ENCODE measurements at places on chromosomes 1 and 21.
A peak's percentile ranks its signal among the peaks of the same experiment; 100 is the strongest.

DNA sequence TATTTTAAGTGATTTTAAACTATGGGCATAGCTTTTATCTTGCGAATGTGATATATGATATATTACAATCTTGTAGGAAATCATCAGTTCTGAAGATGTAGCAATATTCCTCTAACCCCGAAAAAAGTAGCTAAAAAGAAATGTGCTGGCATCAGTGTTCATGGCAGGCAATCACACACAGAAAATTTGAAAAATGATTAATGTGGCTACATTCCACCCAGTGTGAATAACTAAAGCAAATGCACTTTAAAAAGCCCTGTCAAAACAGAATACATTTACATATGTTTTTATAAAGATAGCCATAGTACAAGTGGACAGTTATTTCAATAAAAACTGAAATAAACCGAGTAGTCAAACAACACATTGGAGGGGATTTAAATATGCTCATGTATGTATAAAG, 260.2 kb downstream of the HHAT start:
- no peak for DNase-seq

GRCh38 chr1:70842562-70842961, 205.1 kb downstream of the PTGER3 start:
- no peak for DNase-seq

GRCh38 chr1:115791816-115792215, 23.3 kb upstream of the CASQ2 start:
- no peak for DNase-seq

DNA sequence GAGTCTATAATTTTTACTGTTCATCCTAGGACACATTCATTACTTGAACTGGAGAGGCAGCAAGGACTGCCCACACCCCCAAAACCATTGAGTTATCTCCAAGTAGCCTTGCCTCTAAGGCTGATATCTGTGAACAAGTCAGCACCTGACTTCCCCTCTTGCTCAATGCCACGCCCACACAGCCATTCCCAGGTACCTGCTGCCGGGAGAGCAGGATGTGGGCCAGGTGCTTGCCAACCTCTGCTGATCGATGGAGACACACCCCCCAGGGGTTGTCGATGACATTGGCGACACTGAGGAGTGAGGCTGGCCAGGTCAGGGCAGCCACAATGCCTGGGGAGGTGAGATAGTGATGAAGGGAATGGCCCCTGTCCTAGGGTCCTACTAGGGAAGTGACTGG, 60.1 kb downstream of the TMCO4 start:
- DNase-seq, result no peak

DNA sequence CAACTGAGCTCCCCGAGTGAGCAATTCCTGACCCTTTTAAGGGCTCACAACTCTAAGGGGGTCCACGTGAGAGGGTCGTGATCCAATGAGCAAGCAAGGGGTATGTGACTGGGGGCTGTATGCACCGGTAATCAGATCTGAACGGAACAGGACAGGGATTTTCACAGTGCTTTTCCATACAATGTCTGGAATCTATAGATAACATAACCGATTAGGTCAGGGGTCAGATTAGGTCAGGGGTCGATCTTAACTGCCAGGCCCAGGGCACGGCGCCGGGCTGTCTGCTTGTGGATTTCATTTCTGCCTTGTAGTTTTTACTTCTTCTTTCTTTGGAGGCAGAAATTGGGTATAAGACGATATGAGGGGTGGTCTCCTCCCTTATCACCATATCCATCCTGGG, 30.7 kb upstream of the OPRD1 start:
- no peak for DNase-seq

- no peak for DNase-seq
These were observed 26.2 kb downstream of the NAV1 start for GRCh38 chr1:201565024-201565730.

DNA sequence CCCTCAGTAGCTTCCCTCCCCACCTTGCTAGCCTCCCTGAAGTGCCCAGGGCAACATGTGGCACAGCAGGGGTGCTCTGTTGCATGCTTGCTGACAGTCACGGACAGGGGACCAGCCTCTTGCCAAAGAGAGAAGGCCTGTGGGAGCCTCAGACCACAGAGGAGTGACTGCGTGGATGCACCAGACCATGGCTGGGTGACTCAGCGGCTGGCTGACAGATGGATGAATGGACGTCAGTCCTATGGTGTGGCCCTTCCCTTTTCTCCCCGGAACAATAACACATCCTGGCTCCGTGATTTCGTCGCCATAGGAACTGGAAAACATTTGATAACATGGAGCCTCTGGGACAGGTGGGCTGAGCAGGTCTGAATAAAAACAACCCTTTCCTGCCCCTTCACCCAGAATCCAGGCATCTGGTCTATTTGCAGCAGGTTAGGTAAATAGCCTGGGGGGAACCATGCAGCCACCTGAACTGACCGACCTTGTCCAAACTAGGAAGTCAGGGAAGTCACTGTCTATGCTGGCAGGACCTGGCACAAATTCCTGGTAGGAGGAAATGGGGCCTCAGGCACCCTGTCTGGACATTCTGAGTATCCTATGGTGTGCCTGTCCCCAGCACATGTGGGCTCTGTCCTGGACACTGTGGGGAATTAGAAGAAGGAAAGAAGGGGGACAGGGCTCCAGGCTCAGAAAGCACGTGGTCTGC, 53.3 kb downstream of the NENF start:
- DNase-seq, result peak; percentile 61

DNA sequence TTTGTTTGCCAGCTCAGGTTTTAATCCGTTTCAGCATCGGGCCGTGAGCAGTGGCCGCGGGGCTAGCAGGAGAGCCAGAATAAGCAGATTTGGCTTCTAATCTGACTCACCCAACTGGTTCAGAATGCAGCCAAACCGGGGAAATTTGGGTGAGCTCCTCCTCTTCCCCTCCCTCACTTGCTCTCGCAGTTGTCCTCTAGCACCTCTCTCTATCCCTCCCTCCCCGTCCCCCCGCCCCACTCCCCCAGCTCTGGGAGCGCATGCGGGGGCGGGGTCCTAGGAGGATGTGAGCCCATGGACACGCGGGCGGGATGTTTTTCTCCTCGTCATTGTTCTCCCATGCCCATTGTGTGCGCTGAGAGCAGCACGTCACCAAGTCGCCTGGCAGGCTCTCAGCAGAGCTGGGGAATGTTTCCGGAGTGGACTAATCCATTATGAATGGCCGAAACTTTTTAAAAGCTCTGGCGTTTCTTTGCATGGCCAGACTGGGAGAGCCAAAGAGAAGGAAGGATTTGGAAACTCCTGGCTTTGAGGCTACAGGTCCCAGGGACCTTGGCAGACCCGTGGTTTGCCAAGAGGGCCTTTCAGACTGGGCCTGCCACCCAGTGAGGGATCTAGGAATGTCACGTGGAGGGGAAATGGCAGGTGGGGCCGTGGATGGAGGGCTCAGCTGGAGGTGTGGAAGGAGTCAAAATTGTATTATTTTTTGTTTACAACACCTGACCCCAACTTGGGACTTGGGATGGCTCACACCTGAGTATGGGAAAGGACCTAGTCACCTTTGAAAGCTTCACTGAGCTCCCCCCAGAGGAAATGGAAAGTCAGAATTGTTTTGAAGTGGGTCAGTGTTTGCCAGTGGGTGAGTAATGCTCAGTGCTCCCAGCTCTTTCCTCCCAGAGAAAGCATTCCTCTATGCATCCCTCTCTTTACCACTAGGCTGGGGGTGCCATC, 39.2 kb downstream of the CDK18 start:
- DNase-seq, result no peak

GRCh38 chr21:39666026-39666425, 53.3 kb downstream of the B3GALT5 start:
- no peak for DNase-seq

DNA sequence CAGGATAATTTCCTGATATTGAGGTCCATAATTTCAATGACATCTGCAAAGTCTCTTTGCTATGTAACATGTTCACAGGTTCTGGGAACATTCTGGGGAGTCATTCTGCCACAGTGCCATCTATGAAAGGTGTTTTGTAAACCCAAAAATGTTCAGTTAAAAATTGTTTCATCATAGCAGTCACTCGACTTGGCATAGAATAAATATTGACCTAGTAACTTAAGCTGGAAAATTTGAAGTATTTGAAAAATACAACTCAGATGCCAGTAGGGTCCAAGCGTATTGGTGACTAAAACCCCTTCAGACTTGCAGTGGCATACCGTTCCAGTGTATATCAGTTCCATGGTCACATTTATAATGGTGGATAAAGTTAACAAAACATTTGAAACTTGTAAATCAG, 6.8 kb downstream of the DESI2 start:
- DNase-seq, result no peak

DNA sequence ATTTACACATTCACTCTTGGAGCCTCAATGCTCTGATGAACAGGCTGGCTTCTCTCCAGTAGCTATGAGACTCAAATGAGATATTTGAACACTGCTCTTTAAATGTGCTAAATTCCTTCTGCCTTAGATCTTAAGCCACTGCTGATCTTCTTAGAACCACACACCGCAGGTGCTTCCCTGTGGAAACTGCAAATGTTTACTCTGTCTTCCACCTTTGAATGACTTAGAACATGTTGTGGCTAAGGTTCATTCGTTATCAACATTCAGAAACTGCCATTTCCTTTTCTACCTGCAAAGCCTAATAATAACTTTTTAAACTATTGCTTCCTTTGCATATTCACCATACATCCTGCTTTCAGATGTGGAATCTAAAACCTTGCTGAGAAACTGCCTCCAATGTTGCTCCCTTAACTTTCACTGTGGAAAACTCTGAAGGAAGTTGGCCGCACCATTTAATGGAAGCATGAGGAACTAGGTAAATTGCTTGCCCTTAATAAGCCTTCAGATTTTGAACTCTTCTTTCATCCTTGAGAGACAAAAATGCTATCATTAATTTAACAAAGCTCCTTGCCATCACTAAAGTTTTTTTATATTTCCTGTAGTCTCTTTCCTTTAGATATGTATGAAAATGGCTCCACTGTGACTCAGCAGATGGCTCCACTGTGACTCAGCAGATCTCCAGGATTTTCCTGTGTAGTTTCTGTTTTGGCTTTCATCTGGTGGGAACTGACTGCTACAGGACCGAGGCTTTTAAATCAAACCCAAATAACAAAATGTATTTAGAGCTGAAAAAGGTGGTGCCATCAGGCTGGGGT, 143.8 kb downstream of the TNFSF18 start:
- DNase-seq, result no peak

DNA sequence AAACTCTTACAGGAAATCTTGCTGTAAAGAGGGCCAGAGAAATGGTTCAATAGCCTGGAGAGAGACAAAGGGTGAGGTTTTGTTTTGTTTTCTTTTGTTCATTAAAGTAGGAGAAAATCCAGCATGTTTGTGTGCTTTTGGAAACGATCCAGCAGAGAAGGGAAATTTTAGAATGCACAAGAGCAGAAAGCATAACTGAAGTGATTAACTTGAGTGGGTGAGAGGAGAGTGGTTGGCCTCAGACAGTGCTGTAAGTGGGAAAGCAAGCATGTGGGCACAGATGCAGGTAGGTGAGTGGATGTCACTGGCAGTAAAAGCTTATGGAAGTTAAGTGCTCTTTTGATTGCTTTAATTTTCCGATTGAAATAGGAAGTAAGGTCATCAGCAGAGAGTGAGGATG, 50.2 kb downstream of the EEIG2 start:
- DNase-seq, result no peak

GRCh38 chr21:42671778-42672593, 18.6 kb downstream of the PDE9A start:
- no peak for DNase-seq

- DNase-seq, result peak; percentile 78
These were observed 194.0 kb downstream of the TOMM20 start for GRCh38 chr1:234934611-234935033.

DNA sequence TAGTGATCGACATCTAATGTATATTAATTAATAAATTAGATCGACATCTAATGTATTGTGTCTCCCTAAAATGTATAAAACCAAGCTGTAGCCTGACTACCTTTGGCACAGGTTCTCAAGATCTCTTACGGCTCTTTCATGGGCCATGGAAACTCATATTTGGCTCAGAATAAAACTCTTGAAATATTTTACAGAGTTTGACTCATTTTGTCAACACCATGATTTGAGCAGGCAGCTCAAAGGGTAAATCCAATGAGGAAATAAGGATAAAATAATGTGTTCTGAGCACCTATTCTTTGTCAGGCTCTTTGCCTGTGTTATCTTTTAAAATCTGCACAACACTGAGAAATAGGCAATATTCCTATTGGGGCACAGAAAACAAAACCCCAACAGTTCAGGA, 223.4 kb upstream of the DUSP10 start:
- no peak for DNase-seq

GRCh38 chr1:246147524-246148461, 359.3 kb downstream of the SMYD3 start:
- DNase-seq, result no peak

DNA sequence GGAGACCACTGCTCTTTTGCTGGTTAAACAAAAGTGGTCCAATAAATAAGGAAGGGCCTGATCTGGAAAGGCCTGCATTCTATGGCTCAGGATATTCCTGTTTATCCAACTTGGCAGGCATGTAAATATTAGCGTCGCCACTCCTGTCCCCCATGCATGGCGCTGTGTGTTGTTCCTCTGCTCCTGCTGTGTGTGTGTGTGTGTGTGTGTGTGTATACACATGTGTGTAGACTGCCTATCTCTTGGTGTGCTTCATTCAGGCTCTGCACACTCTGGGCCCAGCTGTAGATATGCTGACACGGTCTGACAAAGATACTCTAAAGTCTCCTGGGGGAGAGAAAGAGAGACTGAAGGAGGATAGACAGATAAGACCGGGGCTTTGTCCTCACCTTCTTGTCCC, 6.8 kb downstream of the LMOD1 start:
- DNase-seq, result no peak

GRCh38 chr1:150065184-150065871, 2.2 kb upstream of the VPS45 start:
- no peak for DNase-seq

DNA sequence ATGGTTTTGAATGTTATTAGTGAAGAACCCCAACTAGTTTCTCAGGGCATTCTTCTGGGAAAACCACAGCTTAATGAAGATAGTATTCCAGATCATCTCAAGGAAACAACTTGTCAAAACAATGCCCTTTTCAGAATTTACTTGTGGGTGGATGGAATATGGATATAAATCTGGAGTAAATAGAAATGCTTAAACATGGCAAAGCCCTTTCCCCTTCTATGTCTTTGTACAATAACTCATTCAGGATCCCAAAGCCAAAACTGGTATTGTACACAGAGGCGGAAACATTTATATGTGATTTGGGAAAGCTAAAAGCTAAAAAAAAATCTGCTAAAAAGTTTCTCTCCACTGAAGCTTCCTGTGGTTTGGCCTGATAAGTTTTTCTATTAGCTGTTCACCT, 55.5 kb upstream of the RGS5 start:
- no peak for DNase-seq

- no peak for DNase-seq
These were observed 84.8 kb upstream of the CACYBP start for GRCh38 chr1:174914991-174915390.

- DNase-seq, result no peak
These were observed 144.6 kb upstream of the COL6A1 start for GRCh38 chr21:45836694-45837670.

GRCh38 chr1:1625404-1625775, 6.6 kb upstream of the MMP23B start:
- no peak for DNase-seq
